ENCODE measurements at places on chromosomes 3 and 15.
A peak's percentile ranks its signal among the peaks of the same experiment; 100 is the strongest.

DNA sequence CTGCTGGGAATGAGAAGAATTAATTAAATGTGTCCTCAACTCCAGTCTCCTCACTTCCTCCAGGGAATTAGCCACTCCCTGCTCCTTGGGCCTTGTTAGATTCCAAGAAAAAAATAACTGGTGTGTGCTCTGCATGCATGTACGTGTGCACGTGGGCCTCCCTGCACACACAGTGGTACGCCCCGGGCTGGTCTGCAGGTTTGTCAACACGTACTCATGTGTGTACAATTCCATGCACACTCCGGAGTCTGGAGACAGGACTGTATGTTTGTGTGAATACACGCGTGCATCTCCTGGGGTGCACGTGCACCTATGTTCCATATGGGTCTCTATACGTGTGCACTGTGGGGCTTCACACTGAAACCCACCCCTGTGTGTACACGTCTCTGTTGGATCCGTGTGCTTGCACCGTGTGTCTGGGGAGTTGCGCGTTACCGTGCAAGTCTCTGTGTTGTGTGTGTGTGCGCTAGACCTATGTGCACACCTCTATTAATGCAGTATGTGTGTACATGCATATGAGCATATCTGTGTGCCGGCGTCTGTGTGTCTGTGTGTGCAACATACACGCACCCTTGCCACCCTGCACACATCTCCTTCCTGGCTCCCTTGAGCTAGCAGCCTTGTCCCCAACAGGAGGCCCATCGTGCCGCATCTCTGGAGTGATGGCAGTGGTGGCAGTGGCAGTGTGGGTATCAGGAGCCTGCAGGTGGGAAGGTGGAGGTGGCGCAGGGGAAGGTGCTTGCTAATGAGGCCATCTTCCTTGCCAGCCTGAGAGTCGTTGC lies 210.1 kb downstream of the TBC1D2B start:
- no peak for DNase-seq

GRCh38 chr3:113629584-113630421 lies 66.6 kb downstream of the USF3 start:
- DNase-seq = no peak

DNA sequence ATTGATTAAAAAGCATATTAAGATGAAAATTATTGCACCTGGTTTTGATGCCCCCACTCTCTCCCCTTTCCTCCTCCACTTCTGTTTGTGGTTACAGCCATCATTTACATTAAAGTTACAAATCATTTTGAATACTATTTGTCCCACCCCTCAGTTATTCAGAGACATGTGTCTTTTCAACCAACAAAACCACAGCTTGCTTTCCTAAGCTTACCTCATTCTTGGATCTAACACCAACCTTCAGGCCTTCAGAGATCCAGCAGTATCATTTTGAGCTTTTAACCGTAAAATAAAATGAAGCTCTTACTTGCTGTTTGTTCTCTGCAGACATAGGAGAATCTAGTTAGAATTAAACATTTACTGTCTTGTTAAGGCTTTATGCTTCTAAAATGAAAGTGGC lies 4.7 kb downstream of the PXYLP1 start:
- no peak for DNase-seq

GRCh38 chr15:63040954-63041353 lies 1.6 kb upstream of the TPM1 start:
- no peak for DNase-seq

GRCh38 chr15:27081676-27082418 lies 110.9 kb downstream of the GABRG3 start:
- DNase-seq = no peak

DNA sequence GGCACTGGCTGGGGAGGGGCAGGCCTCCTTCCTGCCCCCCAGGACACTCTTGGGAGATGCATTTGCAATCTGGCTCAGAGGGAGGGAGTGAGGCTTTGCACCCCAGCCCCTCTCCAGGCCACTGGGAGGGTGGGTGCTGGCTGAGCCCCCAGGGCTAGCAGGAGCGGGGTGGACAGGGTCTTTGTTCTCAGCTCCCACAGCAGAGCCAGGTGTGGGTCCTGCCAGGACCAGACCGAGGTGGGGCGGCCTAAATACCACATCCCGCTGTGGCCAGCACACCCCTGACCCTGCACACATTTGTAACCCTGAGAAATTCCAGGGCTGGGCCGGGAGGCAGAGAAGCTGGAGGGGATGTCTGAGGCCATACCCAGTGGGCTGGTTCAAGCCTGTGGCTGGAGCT lies 41.0 kb downstream of the STARD5 start:
- DNase-seq = no peak

- peak; percentile 44 for DNase-seq
Measured at GRCh38 chr15:76904461-76905012, 603 bp downstream of the SCAPER start.

DNA sequence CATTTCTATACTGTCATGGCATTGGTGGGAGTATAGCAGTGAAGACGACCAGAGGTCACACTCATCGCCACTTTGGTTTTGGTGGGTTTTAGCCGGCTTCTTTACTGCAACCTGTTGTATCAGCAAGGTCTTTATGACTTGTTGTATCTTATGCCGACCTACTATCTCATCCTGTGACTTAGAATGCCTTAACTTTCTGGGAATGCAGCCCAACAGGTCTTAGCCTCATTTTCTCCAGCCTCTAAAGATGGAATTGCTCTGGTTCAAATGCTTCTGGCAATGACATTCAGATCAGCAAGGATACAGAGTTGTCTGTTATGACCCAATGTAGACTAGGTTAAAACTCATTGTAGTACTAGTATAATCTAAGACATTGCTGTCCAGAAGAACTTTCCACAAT lies 54.9 kb upstream of the LRTM1 start:
- DNase-seq = no peak

DNA sequence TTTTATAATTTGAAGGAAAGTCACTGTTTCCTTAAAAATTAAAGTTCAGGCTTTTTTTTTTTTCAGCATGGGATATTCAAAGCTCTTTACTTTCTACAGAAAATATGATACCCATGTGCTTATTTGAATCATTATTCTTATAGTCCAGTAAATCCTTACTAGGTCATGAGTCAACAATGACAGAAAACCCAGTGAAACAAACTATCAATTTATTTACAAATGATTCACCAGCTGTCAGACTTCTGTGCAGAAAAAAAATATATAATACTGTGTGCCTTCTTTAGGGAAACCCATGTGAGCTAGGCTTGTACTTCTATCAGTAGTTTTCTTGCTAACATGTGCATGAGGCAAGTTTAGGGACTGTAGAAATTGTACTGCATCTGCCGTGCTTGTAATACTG lies 1.2 kb downstream of the ACP3 start:
- no peak for DNase-seq

GRCh38 chr3:18649666-18650363 lies 224.7 kb upstream of the SATB1 start:
- no peak for DNase-seq

- DNase-seq = no peak
Measured at GRCh38 chr3:99633887-99634558, 4.4 kb upstream of the COL8A1 start.

GRCh38 chr3:106068795-106069194 lies 200.0 kb upstream of the CBLB start:
- DNase-seq = no peak

GRCh38 chr3:143826296-143826695 lies 22.0 kb downstream of the SLC9A9 start:
- no peak for DNase-seq

GRCh38 chr3:125141596-125142419 lies 70.7 kb downstream of the SLC12A8 start:
- no peak for DNase-seq

GRCh38 chr3:110495201-110495927 lies 576.3 kb upstream of the NECTIN3 start:
- DNase-seq = no peak

DNA sequence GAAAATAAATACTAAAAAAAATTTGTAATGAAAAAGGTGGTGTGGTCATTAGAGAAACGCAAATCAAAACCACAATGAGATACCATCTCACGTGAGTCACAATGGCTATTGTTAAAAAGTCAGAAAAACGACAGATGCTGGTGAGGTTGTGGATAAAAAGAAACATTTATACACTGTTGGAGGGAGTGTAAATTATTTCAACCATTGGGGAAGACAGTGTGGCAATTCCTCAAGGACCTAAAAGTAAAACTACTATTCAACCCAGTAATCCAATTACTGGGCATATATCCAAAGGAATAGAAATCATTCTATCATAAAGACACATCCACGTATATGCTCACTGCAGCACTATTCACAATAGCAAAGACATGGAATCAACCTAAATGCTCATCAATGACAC lies 120.3 kb downstream of the MYO9A start:
- no peak for DNase-seq

GRCh38 chr15:63338170-63338569 lies 43.5 kb downstream of the CA12 start:
- no peak for DNase-seq

- DNase-seq = peak; percentile 30
Measured at GRCh38 chr3:43996379-43997301, 245.0 kb upstream of the TOPAZ1 start.

DNA sequence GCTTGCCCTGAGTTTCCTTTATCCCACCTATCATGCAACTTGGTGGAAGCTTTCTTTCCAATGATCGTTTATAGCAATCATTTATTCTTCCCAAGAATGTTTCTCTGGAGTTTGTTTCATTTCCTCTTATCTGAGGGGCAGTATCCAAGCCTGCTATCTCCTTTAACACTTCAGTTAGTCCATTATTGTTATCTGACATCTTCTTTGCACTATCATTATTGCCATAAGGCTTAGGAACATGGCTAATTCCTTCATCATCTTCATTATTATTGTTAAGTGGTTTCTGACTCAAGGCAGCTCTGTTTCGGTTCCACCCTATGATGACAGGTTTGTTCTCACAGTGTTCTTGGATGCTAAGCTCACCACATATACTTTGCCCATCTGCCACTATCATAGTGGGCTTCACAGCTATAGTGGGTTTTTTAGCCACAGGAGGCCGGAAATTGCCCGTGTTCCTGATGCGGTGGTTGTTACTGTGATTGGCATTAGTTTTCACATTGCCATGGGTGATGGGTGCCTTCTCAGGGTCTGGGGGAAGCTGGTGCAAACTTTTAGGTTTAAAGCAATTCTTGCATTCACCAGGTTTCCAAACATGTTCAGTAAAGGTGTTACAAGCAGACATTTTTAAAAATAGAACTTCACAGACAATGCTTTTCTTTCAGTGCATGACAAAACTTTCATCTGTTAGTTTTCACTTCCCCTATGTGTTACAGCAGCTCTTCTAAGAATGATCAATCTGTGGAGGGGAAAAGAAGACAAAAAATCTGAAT lies 110.6 kb upstream of the TSPAN3 start:
- no peak for DNase-seq

GRCh38 chr3:163045945-163046344 lies 1549.3 kb downstream of the OTOL1 start:
- DNase-seq = no peak

DNA sequence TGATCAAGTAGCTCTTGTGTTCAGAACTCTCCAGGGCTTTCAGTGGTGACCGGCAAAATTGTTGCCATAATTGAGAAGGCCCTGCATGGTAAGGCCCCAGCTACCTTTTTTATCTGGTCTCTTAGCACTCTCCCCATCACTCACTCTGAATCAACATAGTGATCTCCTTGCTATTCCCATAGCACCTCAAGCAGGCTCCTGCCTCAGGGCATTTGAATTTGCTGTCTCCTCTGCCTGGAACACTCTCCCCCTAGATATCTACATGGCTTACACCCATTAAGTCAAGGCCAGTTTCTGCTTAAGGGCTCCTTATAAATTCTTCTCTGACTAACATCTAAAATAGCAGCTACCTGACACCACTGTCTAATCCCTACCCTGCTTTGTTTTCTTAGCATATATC lies 3.3 kb upstream of the ARID3B start:
- DNase-seq = no peak

GRCh38 chr15:39497759-39498565 lies 82.9 kb upstream of the THBS1 start:
- DNase-seq = no peak

GRCh38 chr3:11603628-11604027 lies 40.1 kb downstream of the VGLL4 start:
- no peak for DNase-seq

GRCh38 chr3:59245859-59246501 lies 196.2 kb upstream of the CFAP20DC start:
- no peak for DNase-seq

DNA sequence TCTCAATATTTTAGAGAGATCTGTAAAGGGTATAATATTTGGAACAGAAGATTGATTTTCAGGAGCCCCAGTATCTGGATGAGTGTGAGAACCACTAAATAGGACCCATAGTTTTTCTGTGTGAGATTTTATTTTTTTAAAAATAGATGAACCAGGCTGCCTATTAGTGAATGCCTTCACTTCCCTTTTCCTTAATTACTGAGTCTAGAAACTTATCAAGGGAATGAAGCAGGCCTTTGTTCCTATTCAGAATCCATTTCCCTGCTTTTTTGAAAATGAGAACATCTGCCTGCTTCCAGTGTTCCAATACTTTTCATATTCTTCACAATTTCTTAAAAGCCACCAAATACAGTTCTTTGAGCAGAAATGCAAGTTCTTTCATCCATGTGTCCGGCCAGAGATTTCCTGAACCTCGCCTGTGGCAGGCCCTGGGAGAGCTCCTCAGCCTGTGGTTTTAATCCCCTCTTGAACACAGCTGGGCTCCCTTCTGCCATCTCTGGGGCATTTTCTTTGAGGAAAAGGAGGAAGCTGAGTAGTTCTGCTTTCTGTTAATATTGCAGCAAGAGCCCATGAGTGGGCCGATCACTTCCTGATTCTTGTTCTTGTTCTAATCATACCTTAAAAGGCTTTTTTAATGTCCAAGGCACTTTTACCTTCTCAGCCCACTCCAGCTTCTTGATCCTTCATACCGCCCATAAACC lies 4.7 kb downstream of the EHD4 start:
- no peak for DNase-seq

GRCh38 chr15:23035964-23036566 lies 3.3 kb downstream of the TUBGCP5 start:
- DNase-seq = peak; percentile 45

DNA sequence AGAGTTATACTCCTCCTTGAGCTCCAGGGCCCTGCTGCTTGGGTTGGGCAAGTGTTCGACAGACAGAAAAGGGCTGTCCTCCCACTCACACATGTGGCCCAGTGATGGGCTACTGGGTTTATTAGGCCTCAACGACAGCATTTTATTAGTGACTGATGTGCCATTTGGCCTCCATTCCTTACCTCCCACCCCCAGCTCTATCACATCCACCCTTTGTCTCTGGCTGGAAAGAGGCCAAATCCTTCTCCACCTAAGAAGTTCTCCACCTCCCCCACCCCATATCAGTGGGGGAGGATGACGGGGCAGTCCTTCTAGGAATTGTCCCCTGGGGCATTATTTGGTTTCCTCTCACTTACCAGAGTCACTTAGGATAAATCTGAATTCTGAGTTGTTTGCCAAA lies 57.1 kb upstream of the WNT5A start:
- DNase-seq = no peak

All from HTR-8/SVneo (cell line).